ENCODE measurements at places on chromosomes 1 and 21.

GRCh38 chr1:100036718-100037655, 67.2 kb downstream of the SLC35A3 start:
- DNase-seq: no peak

GRCh38 chr1:108583757-108584427, 24.0 kb downstream of the EEIG2 start:
- DNase-seq: no peak

- no peak for DNase-seq
Measured at GRCh38 chr1:185091480-185091879, 46.1 kb downstream of the RNF2 start.

DNA sequence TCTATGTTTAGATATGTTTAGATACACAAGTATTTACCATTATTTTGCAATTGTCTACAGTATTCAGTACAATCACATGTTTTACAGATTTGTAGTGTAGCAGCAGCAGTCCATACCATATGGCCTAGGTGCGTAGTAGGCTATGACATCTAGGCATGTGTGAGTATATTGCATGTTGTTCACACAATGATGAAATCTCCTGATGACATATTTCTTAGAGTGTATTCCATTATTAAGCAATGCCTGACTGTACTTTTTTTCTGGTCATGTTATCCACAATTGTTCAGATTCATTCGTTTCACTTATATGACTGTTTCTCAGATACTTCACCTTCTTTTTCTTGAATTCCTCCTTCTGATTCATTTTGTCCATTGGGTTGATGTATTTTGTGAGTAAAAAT, 9.9 kb upstream of the BACE2 start:
- DNase-seq: no peak

DNA sequence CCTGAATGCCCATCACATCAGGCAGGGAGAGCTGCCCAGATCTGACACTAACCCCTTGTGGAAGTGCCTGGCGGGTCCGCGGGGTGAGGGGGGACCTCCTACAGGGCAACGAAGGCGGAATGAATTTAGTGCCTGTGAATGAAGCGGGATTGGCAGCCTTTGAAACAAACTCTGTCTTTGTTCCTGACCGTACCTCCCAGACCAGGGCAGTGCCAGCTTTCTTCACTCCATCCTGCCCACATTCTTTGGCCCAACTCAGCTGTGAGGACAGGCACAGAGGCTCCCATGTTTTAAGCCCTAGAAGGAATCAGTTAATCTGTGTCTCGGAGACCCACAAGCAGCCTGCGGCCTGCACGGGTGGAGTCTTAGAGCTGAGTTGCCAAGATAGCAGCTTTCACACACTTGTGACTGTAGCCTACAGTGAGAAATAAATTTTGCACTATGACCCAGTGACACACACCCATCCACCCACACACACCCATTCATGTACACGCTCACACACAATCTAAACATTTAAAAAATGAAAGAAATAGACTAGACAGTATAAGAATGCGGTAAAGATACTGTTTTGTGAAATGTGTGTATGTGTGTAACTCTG, 60.1 kb upstream of the USP24 start:
- DNase-seq: no peak

GRCh38 chr1:154223621-154224020, 2.9 kb downstream of the UBAP2L start:
- no peak for DNase-seq

DNA sequence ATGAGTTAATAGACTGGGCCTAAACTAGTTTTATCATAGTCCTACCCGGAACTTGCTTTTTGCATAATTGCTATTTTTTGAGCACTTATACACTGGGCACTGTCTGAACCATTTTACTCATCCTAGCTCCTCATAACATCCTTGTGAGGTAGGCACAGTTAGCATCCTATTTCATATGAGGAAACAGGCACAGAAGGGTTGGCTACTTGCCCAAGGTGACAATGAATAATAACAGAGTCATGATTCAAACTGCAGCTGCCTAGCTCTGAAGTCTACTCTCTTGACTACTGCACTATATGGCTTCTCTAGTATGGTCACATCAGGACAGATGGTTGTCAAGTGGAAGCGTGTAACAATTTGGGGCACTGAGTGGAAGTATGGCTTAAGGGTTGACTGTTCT, 18.2 kb upstream of the RC3H1 start:
- peak; percentile 94 for DNase-seq

- DNase-seq: no peak
Measured at GRCh38 chr1:178912597-178912996, 41.7 kb upstream of the ANGPTL1 start.

DNA sequence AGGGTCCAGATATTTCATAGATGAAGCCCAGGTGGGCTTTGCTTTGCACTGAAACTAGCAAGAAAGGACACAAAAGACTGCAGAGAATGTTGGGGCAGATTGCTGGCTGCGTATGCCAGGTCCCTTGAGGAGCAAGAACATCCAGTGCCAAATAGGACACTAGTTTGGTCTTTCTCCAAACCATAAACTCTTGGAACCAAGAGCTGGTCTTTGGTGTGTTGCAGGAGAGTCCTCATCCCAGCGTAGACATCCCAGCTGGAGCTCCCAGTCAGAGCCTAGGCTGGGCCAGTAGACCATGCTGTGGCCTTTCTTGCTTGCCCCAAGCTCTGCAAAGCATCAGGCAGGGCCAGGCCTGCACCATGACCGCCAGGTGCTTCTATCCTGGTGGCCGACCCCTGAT, 87.5 kb downstream of the ATP5PO start:
- no peak for DNase-seq

DNA sequence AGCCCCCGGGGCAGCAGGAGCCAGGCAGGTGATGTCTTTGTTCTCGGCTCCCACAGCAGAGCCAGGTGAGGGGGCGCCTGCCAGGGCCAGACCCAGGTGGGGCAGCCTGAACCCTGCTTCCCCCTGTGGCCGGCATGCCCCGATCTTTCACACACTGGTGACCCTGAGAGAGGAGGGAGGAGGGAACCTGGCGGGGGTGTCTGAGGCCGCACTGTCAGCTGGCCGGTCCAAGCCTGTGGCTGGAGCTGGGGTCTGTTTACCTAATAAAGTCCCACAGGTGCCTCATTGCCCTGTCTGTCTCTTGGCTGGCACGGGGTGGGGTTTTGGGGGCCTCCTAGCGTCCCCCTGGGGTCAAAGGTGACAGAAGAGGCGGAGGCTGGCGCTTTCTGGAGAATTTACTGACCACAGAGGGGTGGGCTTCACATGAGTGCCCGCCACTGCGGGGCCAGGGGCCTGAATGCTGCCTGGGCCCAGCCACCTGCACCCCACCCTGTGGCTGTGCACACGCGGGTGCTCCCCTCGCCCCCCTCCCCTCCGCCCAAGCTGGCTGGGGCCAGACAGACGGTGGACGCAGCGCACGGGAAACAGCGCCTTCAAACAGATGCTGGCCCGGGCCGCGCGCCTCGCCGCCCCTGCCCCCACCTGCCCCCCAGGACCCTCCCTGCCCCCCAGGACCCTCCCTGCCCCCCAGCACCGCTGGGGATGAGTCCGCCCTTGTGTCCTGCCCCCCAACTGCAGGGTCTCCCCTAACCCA, 5.8 kb downstream of the TMEM240 start:
- no peak for DNase-seq

DNA sequence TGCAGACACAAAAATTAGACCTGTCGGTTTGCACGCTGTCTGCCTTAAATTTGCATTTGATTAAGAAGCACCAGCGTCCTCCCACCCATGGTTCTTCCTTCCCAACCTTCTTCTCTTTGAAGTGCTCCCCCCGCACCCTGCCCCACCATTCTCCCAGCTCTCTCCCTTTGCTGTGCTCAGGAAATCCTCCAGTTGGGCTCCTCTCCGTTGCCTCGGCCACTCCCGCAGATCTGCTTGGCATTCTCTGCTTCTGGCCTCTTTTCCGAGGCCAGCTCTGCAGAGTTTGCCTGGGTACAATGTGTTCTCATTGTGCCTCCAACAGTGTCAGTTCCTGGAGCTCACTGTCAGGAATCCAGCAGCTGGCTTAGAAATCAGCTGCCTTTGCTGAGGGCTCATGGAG, 126.1 kb downstream of the NAV1 start:
- DNase-seq: no peak

- DNase-seq: no peak
Measured at GRCh38 chr1:39426346-39426745, 65.1 kb upstream of the BMP8A start.

- no peak for DNase-seq
Measured at GRCh38 chr1:64811131-64811530, 66.3 kb downstream of the RAVER2 start.

DNA sequence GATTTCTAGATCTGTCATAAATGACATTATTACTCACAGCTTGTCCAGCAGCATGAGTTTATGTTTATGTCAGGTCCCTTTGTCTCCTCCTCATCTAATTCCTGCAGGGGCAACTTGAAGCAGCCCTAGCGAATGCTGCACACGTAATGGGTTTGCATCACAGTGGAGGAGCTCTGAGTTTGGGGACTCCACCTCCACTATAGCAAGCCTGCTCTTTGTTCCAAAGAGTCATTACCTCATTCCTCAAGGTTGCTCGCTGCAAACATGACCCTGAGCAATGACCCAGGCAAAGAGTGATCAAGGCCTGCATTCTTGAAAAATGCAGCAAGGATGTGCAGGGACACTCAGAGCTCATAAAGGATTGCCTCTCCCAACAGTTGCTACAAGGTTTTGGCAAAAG, 261.9 kb downstream of the HHIPL2 start:
- DNase-seq: no peak

GRCh38 chr1:110696818-110697217, 22.1 kb upstream of the KCNA3 start:
- no peak for DNase-seq

GRCh38 chr1:84759756-84760155, 69.5 kb upstream of the SSX2IP start:
- DNase-seq: no peak

GRCh38 chr1:207821464-207822045, 69.7 kb downstream of the CD46 start:
- no peak for DNase-seq

GRCh38 chr1:3530086-3530925, 75.8 kb downstream of the ARHGEF16 start:
- no peak for DNase-seq

DNA sequence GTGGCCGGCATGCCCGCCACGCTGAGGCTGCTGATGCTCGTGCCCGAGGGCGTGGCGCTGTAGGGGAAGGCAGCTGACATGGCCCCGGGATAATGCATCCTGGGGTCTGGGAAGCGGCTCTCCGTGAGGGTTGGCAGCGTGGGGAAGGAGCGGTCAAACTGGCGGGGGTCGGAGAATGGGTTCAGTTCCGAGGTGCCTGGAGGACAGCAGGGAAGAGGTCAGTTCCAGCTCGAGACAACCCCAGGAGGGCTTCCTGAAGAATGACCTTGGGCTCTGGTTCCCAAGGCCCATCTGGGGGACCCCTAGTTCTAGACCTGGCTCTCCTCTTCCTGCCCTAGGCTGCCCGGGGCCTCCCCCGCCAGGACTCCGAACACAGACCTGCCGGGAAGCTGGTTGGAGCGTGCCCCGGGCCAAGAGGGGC, 27.6 kb downstream of the RUNX3 start:
- no peak for DNase-seq

- DNase-seq: no peak
Measured at GRCh38 chr1:240402326-240402725, 209.6 kb downstream of the GREM2 start.

- DNase-seq: no peak
Measured at GRCh38 chr1:163071405-163072255, 2.5 kb downstream of the RGS4 start.

GRCh38 chr1:204801211-204801610, 69.5 kb upstream of the NFASC start:
- DNase-seq: no peak

- no peak for DNase-seq
Measured at GRCh38 chr21:14451546-14451945, 68.6 kb upstream of the HSPA13 start.

GRCh38 chr1:11960715-11961114, 19.5 kb upstream of the MFN2 start:
- no peak for DNase-seq

GRCh38 chr1:236204656-236205055, 62.3 kb downstream of the GPR137B start:
- DNase-seq: no peak

DNA sequence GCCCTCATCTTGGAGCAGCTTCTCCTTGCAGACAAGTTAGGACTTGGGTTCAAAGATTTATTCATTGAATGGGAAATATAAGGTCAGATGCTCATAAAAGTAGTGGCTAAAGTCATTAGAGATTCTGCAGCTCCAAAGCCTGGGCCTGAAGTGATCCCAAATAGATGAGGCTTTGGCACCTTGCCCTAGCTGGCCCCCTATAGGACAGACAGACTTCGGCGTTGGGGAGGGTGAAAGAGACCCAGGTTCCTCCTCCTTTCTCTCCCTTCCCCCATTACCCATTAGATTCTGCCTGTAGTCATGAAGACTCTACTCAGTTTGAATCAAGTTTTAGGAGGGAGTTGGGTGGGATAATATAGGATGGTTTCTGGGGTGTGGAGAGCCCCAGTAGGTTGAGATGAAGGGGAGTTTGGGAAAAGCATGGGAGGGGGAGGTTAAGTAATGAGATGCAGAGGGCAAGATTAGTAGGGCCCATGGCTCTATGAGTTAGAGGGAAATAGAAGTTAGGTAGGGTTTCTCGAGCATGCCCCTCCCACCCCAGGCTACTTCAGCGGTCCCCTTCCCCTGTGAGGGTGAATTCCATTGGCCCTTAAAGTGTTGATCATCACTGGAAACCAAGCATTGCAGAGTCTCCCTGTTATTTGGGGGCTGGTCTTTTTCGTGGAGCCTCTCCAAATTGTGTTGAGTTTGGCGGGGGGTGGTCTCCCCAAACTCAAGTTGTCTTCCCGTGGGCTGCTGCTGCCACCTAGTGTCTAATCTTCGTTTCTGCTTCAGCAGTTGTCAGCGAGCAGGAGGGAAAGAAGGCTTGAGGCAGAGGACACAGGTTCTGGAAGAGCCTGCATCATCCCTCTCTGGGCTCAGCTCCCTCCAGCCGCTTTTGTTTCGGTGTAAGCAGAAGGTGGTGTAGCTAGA, 2.1 kb upstream of the AHDC1 start:
- no peak for DNase-seq

Measured in NCI-H524 treated with DMSO at 0.1 percent for 48 hours (cell line).